Stimulated activated CD8-positive, alpha-beta memory T cell treated with anti-CD3 and anti-CD28 coated beads, Interleukin-12 subunit alpha, Interleukin-12 subunit beta, amount 100 ng/mL, for 1 hour (primary cell): ENCODE measurements at places on chromosomes 1 and 21.

DNA sequence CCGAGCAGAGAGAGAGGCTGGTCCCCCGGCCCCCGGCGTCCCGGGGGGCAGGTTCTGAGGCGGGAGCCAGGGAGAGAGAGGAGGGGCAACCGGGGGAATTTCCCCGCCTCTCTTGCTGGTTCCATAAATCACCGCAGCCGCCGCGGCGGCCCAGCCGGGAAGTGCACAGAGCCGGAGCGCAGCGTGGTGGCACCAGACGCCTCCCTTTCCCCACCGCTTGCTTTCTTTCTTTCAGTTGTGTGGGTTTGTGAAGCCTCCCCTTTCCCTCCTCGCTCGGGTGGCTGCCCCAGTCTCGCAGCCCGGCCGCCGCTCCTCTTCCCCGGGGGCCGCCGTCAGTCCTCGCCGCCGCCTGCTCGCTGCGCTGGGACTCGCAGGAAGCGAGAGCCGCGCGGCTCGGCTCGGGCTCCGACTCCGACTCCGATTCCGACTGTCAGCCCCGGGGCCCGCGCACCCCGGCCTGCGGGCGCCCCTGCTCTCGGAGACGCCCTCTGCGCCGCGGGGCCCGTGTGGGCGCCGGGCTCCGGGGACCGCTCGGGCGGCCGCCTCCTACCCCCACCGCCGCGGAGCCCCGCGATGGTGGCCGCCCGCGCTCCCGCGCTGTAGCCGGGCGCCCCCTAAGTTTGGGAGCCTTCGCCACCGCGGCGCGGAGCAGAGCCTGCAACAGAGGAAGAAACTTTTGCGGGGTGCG is at the start of gene CACHD1:
CACHD1 (plus strand) TSS at position 153 of the 688 bp plus-strand sequence. CDS start 616 bp downstream, outside the sequence.
- DNase-seq = peak; percentile 27

DNA sequence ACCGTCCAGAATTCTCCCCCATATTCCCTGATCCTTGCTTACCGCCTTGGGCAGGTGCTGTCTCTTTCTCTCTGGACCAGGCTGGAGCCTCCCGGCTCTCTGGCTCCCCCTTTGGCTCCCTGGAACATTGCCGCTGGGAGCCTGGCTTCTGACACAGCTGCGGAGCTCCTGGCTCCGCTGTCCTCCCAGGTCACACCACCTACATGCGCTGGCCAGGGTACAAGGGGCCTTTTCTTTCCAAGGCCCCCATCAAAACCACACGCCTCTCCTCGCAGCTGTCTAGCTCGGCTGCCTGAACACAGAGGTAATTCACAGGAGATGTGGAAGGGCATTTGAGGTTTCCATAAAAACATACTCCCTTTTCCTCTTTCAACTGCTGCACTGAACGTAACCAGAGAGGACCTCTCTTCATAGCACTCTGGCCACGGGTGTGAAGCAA is 7.5 kb upstream of the ZNF648 start:
- no peak for DNase-seq

GRCh38 chr1:233916706-233917105 is 12.2 kb downstream of the SLC35F3 start:
- no peak for DNase-seq

GRCh38 chr1:2312515-2313301 is 78.6 kb downstream of the MORN1 start:
- DNase-seq = no peak

DNA sequence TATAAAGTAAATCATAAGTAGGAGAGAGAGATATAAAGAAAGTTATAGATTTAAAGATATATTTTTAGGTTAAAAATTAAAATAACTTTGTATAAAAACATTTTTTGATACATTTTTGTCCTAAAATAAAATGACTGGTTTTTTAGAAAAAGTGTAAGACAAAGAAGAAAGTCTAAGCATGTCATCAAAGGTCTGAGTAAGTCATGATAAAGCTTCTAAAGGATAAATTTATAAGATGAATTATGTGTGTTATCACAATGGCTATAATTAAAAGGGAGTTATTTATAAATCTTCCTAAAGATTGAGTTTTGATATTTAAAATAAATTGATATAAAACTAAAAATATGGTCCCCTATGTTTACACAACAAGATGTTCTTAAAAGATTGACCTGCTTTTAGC is 370.9 kb downstream of the PTPRU start:
- DNase-seq = no peak

GRCh38 chr1:17594026-17594425 is 54.5 kb downstream of the ARHGEF10L start:
- DNase-seq = no peak

DNA sequence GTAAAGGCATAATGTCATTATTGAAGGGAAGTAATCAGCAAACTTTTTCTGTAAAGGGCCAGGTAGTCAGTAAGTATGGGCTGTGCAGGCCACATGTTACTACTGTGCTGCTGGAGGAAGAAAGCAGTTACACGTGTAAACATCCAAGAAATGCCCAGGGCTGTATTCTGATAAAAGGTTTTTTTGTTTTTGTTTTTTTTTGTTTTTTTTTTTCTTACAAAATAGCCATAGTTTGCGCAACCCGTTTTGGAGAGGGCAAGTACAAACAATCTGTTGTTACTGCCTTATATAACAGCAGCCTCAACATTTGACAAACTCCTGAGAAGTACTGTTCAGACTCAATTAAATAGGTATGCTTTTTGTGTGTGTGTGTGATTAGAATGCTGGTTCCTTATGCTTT is 26.7 kb upstream of the MTMR11 start:
- DNase-seq = no peak

DNA sequence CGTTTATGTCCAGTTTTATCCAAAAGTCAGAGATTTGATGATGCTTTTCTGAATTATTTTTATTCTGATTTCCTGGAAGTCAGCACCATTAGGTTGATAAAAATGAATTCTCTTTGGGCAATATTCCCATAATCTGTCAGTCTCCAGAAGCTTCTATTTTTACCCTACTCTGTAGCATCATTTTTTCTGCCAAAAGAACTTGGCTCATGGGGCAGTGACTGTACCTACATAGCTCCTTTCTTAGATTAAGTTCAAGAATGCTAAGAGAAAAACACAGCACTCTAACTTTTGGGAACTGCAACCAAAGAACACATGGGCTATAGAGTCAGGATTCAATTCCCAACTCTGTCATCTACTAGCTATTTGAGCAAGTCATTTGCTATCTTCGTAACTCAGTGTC is 152.9 kb downstream of the BARHL2 start:
- DNase-seq = no peak

DNA sequence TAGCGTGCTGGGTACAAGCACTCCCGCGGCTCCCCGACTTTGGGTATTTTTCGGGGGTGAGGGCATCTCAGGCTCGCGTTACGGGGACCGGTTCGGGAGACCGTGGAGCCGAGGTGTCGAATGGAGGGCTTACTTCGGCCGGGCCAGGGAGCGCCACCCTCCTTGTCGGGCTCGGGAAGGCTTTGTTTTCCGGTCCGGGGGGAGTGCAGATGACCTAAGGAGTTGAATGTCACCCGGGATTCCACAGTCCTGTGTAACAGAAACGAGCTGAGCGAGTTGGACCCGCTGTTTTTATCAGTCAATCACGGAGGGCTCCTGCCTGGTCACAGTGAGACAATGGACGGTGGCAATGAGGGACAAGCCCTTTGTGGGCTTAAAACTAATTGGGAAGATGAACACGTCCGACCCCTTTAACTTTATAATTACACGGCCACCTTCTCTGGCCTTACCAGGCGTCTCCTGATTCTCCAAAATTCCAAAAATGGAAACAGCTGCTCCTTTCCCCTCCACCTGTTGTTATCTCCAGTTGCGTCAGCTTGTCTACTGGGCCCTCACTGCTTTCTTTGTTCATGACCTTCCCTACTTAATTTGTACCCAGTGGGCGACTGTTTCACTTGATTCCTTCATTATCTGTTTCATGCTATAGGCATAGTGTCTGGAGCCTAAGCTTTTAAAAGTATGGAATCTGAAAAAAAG is 929 bp upstream of the TRIM45 start:
- DNase-seq = no peak

GRCh38 chr1:206824331-206824730 is 41.1 kb upstream of the IL20 start:
- no peak for DNase-seq
